Fibroblast of skin of right quadriceps (primary cell): ENCODE measurements at places on chromosomes 11 and 22.

DNA sequence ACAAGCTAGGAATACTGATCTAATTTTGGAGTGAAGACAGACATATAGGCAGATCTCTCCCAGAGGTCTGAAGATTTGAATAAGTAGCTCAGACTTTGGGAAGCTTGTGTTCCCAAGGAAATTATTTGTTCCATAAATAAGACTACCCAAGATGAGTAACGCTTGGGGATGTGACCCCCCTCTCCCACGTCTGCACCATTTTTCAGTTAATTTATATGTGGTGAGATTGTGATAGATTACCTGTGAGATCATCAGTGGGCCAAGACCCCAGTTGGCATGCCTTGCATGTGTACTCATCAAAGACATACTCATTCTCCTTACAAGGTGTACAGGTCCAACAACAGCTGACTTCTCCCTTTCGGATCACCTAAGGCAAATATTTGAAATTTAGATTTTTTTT, 252.8 kb upstream of the CTSC start:
- DNase-seq: peak; percentile 36

- DNase-seq: no peak
Observed at GRCh38 chr11:19719960-19720359, 7.3 kb downstream of the NAV2 start.

DNA sequence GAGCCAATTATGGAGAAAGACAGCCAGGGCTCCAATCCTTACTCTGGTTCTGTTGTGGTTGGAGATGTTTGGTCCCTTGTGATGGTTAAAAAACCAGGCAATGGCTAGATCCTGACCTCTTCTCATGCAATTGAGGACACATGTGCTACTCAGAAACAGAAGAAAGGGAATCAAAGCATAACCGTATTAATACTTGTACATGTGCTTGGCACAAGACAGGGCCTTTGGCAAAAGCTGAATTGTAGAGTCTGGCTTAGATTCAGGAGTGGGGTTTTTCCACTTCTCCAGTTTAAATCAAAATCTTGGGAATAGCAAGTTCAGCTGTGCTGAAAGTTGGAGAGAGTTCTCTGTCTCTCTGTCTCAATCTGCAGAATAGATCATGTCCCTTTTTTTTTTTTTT, 80.1 kb upstream of the E2F8 start:
- no peak for DNase-seq

GRCh38 chr11:71129624-71130023, 122.8 kb downstream of the SHANK2 start:
- DNase-seq: peak; percentile 15

GRCh38 chr11:118051611-118052461, 25.0 kb upstream of the TMPRSS4 start:
- DNase-seq: no peak

DNA sequence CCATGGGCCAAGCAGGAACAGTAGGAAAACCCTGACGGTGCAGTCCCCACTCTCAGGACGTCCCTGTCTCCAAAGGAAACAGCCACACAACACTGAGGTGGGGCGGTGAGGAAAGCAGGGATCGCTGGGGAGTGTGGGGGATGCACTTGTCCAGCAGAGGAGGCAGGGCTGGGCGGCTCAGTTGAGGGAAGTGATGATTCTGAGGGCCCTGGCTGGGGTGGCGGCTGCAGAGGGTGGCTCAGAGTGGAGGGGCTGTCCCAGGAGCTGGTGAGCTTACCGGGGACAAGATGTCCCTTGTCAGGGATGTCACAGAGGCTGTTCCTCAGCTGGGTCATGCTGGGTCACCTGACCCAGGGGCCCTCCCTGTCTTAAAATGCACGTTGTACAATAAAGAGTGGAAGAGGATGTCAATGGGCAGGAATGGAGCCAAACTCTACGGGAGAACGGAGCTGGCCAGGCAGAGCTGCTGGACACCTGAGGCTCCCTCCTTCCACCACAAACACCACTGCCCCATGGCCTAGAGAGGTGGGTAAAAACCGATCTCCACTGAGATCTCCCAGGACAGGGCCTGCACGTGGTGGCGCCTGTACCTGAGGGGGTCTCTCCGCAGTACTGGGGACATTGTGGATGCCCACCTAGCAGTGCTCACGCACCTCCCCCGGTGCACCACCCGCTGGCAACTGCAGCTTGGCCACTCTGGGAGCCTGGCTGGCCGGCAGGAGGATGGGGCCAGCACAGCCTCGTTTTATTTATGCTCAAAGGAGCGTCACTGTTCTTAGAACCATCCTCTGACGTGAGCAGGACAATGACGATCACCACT, 9.7 kb upstream of the EFCAB6 start:
- no peak for DNase-seq

DNA sequence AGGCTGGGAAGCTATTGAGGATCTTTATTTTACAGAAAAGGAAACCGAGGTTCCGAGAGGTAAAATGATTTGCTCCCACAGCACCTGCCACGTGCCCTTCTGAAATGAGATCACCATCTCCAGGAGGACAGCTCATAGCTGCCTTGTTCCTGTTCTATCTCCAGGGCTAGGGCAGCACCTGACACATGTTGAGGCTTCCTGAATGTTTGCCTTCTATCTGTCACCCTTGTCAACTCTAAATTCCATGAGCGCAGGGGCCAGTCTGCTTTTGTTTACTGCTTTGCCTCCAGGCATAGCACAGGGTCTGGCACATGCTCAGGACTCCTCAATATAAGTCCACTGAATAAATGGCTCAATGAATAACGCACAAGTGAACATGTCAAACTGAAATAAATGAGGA, 24.1 kb downstream of the ASCC2 start:
- DNase-seq: no peak

- DNase-seq: peak; percentile 44
Observed at GRCh38 chr22:31861226-31861840, 83.0 kb upstream of the YWHAH start.

GRCh38 chr22:43845981-43846380, 16.3 kb downstream of the SULT4A1 start:
- no peak for DNase-seq

DNA sequence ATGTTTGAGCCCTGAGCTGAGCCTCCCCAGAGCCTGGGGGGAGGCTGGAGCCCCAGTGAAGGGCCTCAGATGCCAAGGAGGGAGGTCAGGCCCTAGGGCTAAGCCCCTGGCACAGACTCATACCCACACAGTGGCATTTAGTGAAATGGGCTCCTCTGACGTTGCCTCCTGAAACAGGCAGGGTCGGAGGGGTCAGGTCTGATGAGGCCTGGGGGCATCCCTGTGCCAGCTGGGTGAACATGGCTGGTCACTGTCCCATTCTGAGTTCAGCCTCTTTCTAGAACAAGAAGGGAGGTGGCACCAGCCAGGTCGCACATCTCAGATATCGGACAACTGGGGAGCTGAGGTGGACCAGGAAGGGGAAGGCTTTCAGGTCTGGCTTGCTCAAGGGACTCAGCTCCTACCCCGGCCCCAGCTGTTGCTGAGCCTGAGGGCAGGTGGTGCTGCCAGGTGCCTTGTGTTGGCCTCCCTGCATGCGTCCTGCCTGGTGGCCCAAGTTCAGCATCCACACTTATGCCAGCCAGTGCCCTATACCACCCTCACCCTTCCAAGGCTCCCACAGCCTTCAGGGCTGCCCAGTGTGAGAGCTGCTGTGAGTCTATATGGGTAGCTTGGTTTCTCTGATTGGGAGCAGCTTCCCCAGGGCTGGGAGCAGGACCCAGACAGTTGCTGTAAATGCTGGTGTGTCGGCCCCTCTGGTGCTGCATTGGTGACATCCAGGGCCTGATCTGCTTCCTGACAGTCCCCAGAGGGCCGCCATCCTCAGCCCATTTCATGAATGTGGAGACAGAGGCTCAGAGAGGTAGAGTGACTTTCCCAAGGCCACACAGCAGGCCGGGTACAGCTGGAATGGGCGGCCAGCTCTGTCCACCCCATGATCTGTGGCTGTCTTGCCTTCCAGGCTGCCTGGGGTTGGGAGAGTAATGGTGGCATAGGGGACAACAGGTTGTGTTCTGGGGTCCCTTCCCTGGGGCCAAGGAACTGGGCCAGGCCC, 32.8 kb upstream of the PPARA start:
- DNase-seq: no peak

- no peak for DNase-seq
Observed at GRCh38 chr22:46031557-46031956, 54.6 kb upstream of the WNT7B start.

DNA sequence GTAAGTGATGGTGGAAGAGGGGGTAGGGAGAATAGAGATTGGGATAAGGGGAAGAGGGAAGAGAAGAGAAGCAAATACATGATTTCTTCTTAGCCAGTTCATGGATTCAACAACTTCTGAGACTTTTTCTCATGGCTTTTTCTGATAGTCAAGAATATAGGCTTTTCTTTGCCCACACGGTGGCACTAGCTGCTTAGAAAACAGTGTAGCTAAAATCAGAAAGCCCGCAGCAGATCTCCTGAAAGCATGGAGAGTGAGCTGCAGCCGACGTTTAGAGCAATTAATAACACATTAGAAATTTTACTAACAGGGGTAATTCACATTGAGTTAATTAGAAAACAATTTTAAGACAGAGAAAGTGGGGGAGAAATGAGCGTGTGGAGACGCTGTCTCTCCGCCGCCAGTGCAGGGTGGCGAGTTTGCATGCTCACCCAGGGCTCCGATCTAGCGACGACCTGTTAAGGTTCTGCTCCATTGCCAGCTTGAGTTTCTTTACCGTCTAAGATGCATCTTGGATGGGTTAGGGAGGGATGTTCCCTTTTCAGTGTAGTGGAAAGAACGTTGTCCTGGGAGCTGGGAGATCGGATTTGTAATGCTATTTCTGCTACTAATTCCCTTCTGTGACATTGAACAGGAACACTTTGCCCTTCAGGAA, 3.3 kb upstream of the RAG1 start:
- DNase-seq: peak; percentile 61

DNA sequence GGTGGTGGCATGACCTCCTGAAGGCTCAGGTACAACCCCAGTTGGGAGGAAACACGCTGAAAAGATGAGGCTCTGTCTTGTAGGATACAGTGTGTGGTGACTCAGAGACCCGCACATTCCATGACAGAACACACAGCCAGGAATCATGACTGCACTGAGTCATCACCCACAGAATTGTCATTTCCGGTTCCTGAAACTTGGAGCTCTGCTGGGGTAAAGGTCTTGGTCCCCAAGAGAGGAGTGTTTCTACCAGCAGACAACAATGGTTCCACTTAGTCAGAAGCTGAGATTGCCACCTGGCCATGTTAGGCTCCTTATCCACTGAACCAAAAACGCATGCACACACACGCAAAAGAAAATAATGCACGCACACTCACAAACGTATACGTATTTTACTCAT, 31.5 kb upstream of the CYB5R3 start:
- DNase-seq: peak; percentile 97

DNA sequence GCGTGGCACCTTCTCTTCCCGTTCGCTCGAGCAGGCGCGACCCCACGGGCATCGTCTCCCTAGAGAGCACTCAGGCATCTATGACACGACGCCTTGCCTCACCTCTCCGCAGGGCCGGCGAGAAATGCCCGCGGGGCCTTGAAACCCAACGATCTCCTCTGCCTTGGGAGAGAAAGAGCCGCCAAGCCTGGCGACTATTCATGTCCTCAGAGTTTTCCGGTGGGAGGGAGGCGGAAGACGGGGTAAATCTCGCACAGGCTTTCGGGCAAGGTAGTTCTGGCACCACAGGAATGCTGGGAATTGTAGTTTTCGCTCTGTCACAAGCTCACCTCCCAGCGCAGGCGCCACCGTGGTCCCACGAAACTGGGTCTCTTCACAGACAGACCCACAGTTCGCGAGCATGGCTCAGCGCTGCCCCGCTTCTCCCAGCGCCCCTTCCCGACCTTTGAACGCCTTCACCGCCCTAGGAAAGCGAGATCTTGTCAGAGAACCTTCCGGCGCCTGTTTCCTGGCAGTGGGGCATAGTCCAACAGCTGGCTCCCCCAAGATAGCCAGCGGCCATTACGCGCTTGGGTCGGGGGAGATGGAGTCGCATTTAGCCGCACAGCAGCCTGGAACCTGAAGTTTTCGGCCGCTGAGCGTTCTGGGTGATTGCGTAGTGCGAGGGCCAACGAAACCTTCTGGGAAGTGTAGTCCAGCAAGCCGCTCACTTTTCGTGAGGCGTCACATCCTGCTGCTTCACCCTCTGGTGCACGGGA, at the start of gene CCDC90B:
CCDC90B (minus strand) TSS at position 597 of the 758 bp plus-strand sequence; CDS start at position 202, 395 bp downstream.
- peak; percentile 98 for DNase-seq

GRCh38 chr11:110422306-110422905, 7.3 kb upstream of the FDX1 start:
- DNase-seq: no peak

DNA sequence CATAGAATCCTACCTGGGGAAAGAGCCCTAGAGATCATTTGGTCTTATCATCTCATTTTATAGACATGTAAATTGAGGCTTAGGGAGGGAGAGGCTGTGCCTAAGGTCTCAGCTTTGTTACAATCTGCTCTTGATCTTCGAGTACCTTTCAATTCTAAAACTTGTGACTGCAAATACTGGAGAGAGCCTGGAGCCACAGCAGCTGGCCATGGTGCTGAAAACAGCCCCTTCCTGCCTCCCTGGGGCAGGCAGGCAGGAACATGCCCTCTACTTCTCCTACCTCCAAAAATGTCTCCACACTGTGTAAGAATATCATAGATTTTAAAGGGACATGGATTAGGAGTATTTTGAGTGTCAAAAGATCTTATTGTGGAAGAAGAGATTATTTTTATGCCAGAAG, 52.2 kb downstream of the C22orf42 start:
- no peak for DNase-seq

- peak; percentile 41 for DNase-seq
Observed at GRCh38 chr11:105000167-105000566, 22.8 kb downstream of the CASP5 start.

- DNase-seq: no peak
Observed at GRCh38 chr11:96267496-96268032, 75.4 kb downstream of the MAML2 start.
